ENCODE measurements at places on chromosomes 4 and X.

GRCh38 chr4:19063662-19064061 is 1042.1 kb upstream of the LCORL start:
- no peak for DNase-seq

DNA sequence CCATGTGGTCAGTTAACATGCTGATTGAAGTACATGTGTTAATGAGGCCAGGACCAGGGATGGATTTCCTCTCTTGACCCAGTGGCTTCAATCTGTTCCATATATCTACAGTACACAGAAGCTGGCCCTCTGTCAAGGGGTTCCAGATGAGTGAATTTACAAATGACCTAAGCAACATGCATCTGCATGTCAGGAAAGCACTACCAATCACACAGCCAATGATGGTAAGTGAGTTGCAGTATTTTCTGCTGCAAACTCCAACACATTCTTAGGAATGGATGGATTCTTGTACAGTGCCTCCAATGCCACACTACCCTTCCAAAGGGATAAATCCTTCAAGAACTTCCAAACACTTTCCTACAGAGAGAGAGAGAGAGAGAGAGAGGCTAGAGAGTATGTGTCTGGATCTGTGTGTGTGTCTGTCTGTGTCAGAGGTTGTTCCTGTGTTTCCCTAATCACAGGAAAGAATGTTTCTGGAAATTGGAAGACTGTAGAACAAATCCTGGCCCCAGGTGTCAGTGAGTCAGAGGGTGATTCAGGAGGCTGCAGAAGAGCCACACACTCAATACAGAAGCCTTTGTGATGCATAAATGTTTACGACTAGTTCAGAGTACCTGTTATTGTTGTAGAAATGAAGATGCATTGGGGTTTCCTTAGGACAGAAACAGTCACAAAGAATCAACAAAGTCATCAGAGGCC is 107.5 kb downstream of the GUCY2F start:
- no peak for DNase-seq

DNA sequence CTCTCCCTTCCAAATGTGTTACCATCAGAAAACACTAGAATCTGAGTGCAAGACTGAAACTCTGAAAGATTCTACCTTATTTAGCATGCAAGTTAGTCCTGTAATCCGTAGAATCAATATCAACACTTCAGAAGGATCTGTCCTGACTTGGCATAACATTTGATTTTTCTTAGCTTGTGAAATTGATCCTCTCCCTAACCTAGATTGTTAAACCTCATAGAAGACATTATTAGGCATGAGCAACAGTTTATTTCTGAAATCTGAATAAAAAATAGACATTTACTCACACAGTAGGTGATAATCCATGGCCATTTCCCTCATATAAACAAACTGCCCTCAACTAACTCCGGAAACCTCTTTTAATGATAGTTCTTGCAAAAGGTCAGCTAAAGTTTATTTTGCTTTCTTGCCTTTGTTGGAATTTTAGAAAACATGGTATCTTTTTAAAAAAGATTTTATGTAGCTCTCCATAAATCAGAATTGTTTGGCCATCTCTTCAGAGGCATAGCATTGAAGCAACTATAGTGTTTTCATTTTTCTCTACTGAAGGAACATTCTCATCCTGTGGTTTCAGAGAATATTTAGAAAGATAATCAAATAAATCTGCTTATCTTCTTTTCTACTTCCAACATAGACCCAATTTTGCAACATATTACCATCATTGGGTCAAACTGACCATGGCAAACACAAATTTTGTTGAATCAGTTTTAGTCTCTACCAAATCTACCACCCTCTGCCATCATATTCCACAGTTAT is 38.5 kb upstream of the PDLIM5 start:
- no peak for DNase-seq

DNA sequence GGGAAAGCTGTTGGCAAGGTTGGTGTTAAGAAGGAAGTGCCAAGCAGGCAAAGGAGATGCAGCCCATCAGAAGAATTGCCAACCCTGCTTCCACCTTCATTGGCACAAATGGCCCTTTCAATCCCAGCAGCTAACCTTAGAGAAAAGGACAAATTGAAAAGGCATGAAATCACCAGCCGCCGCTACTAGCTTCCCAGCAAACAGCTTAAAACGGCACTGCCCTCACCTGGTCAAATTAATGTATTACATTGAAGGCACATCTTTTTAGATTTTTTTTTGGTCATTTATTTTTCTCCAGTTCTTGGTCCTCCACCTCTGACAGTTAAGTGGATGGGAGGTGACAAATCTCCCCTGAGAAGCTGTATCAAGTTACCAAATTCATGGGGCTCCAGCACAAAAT is 51.0 kb upstream of the NHSL2 start:
- no peak for DNase-seq

- no peak for DNase-seq
These were observed 10.7 kb upstream of the SMIM10L2A start for GRCh38 chrX:135410861-135411627.

DNA sequence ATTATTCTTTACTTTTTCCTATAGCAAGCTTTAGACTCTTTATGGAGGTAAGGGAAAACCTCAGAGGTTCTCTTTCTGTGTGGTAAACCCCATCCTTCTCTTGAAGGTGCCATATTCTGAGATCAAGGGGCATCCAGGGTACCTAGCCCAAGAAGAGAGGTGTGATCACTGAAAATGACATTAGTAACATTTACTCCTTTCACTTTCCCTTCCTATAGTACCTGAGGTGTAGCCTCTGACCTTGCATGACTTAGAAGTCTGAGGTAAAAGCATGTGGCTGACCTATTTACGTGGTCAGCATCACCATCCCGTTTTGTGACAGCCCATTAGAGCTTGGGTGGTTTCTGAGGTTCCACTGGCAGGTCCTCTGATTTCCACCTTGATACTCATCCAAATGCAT is 25.7 kb downstream of the SGMS2 start:
- DNase-seq = no peak

DNA sequence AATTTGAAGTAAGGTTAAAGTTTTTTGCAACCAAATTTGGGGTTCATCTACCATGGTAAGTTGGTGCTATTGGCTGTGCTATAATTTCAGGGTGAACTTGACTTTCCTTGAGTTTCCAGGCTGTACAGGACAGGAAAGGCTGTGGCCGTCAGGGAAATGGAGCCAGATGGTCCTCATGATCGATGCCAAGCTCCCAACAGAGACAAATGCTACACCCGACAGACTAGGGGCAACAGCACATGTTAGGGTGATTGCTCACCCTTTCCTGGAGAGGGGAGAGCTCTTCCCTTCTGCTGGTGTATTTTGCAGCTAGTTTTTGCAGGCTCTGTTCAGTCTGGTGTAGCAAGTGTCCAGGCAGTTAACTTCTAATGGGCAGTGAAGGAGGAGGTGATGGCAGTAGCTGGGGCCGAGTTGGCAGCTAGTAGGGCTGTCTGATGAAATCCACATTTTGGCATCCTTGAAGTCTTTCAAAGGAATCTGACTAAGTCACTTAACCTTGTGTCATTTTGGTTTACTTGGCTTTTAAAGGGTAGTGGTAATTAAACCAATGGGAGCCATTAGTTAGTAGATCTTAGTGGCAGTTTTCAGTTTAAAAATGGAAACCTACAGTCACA is 47.8 kb downstream of the GAB1 start:
- DNase-seq = no peak

DNA sequence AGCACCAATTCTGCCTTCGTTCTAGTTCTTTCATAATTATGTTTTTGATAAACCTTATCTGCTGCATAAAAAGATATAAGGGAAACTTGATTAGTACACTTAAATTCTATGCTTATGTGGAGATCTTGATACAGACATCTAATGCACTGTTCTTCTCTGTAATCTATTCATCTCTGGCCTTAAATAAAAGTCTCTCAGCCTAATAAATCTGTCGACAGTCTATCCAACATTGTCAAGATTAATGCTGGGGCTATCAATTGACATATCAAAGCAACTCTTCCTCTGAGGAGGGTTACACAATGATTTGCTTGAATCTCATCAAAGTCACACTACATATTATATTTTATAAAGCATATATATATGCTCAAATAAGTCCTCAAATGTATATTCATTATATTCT is 545.5 kb downstream of the SPOCK3 start:
- DNase-seq = no peak

DNA sequence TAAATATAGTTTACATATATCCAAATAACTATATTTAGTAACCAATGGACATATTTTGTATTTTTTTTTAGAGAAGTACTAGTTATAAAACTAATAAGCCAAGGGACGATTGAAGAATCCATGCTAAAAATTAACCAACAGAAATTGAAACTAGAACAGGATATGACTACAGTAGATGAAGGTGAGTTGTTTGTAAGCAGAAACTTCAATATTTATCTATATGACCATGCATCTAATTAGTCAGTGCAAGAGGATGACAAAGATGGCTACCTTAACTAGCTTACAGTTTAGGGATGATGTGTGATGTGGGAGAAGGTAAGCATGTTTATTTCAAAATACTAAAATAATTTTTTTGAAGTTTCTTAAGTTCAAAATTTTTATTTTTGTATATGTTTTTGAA is 57.7 kb downstream of the HPGDS start:
- no peak for DNase-seq

GRCh38 chrX:15343075-15343476 is 7.8 kb upstream of the PIGA start:
- no peak for DNase-seq

GRCh38 chrX:24493740-24494581 is 28.9 kb downstream of the PDK3 start:
- DNase-seq = no peak

GRCh38 chr4:112823156-112823555 is 186.2 kb downstream of the LARP7 start:
- DNase-seq = no peak

DNA sequence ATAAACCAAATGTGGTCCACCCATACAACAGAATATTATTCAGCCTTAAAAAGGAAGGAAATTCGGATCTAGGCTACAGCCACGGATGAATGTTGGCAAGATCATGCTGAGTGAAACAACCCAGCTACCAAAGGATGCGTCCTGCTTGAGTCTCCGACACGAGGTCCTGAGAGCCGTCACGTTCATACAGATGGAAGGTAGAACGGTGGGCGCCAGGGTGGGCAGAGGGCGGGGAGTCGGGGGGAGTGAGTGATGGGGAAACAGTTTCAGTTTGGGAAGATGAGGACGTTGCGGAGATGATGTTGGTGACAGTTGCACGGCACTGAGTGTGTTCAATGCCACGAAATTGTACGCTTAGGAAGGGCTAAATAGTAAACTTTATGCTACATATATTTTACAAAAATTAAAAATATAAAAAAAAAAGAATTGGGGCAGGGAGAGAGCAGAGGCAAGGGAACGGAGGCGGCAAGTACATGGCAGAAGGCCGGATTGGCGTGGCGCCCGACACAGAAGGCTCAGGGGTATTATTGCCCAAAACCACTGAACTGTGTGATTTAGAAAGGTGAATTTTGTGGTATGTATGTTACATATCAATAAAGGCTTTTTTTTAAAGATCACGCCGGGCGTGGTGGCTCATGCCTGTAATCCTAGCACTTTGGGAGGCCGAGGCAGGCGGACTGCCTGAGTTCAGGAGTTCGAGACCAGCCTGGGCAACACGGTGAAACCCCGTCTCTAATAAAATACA is 14.8 kb upstream of the MXD4 start:
- no peak for DNase-seq

GRCh38 chr4:57214654-57215411 is 104.6 kb upstream of the IGFBP7 start:
- DNase-seq = no peak

- DNase-seq = no peak
These were observed 139.9 kb downstream of the NDST3 start for GRCh38 chr4:118173956-118174725.

GRCh38 chrX:83845397-83845796 is 15.5 kb upstream of the CYLC1 start:
- DNase-seq = no peak

DNA sequence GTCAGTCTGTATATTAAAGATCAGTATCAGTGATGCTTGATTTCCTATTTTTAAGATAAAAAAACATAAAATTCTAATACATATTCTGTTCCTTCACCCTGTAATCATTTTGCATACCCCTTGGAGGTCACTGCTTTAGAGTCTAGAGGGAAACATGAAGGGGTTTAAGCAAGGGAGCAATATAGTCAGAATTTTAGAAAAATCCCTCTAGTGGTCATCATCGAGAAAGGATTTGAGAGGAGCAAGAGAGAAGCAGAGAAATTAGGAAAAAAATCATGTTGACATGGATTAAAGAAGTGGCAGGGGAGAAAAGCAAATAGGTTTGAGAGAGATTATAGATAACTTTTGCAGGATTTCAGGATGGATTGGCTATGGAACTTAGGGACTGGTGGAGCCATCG is 11.1 kb downstream of the APEX2 start:
- DNase-seq = no peak

Measured in activated CD4-positive, CD25-positive, alpha-beta regulatory T cell treated with anti-CD3 and anti-CD28 coated beads, Interleukin-2, amount 50 U/mL, for 72 hours (primary cell).